ENCODE measurements at places on chromosomes 12 and 14.

DNA sequence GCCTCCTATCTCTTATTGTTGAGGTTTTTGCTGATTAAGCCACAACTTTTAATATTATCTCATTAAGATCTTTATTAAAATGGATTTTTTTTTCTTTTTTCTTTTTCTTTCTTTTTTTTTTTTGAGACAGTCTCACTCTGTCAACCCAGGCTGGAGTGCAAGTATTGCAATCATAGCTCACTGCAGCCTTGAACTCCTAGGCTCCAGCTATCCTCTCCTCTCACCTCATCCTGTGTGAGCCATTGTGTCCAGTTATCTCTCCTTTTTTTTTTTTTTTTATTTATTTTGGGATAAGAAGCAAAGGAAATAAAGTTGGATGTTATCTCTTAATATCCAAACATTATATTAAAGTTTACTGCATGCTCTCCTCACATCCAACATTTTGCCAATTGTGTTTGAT is 12.7 kb downstream of the VEZT start:
- peaks cover 35% of the 10 kb centered on the region for H3K36me3 ChIP-seq
- H3K27ac ChIP-seq: peak overlapping the region; percentile 33
- no peak overlapping the region for H3K4me3 ChIP-seq
- H3K27me3 ChIP-seq: no peaks in the 10 kb centered on the region

- peak overlapping the region; percentile 27 for H3K4me3 ChIP-seq
- no peak overlapping the region for H3K27ac ChIP-seq
- no peak for DNase-seq
- H3K27me3 ChIP-seq: peaks cover 6% of the 10 kb centered on the region
- no peaks in the 10 kb centered on the region for H3K36me3 ChIP-seq
- peaks cover 74% of the 10 kb centered on the region for H3K4me1 ChIP-seq
Measured at GRCh38 chr14:100788517-100788916, 37.4 kb upstream of the MEG3 start.

GRCh38 chr14:36293824-36294223 is 26.6 kb downstream of the MBIP start:
- no peak for DNase-seq
- no peaks in the 10 kb centered on the region for H3K27me3 ChIP-seq
- peaks cover 10% of the 10 kb centered on the region for H3K4me1 ChIP-seq

- H3K4me3 ChIP-seq: no peak overlapping the region
- peaks cover 30% of the 10 kb centered on the region for H3K36me3 ChIP-seq
- peaks cover 14% of the 10 kb centered on the region for H3K27me3 ChIP-seq
- no peak overlapping the region for H3K27ac ChIP-seq
Measured at GRCh38 chr14:64722842-64723447, 18.7 kb downstream of the PLEKHG3 start.

Measured in nephron progenitor cell (in vitro differentiated cells).